ENCODE measurements at places on chromosomes 5 and 9. TPM values are rescaled to one million over a fixed set of nuclear protein-coding genes. Genes with fewer than 3 reads are reported as not detected.

The C9orf152 gene
- total RNA-seq: not detected

The CD72 gene
- total RNA-seq: 3.3 TPM

The FBP1 gene
- total RNA-seq: not detected

The ANKRD34B gene
- total RNA-seq: not detected

The CCDC187 gene
- total RNA-seq: 0.05 TPM

The HMMR gene
- total RNA-seq: 2.3 TPM

The SPATA31D4 gene
- not detected for total RNA-seq

The TMEM252 gene
- total RNA-seq: not detected

The IFNA13 gene
- total RNA-seq: not detected

The RFESD gene
- total RNA-seq: 0.81 TPM

The SH3GLB2 gene
- 15.3 TPM for total RNA-seq

The IL9 gene
- total RNA-seq: not detected

The GABRA6 gene
- total RNA-seq: not detected

The GPX3 gene
- total RNA-seq: 82.4 TPM

The CYLC2 gene
- total RNA-seq: not detected

The IRX2 gene
- 0.25 TPM for total RNA-seq

The ERAP2 gene
- 1.3 TPM for total RNA-seq

The NR2F1-AS1 gene
- 12.4 TPM for total RNA-seq

The ZCCHC9 gene
- 19.6 TPM for total RNA-seq

The WHRN gene
- 2.9 TPM for total RNA-seq

The OR1J2 gene
- not detected for total RNA-seq

The DMRT3 gene
- total RNA-seq: not detected

The MCC gene
- total RNA-seq: 33.8 TPM

The LCN1 gene
- total RNA-seq: not detected

The BSPRY gene
- not detected for total RNA-seq

The PCDHGA12 gene
- total RNA-seq: 43.9 TPM

The CCNJL gene
- 0.39 TPM for total RNA-seq

The PFN3 gene
- not detected for total RNA-seq

Measured in cardiac ventricle fibroblast (primary cell).